ENCODE measurements at places on chromosomes 7 and 10.
A peak's percentile ranks its signal among the peaks of the same experiment; 100 is the strongest.

GRCh38 chr10:93437086-93437945 lies 44.8 kb downstream of the MYOF start:
- no peak overlapping the region for H3K27ac ChIP-seq
- no peaks in the 10 kb centered on the region for H3K4me1 ChIP-seq
- DNase-seq = no peak

DNA sequence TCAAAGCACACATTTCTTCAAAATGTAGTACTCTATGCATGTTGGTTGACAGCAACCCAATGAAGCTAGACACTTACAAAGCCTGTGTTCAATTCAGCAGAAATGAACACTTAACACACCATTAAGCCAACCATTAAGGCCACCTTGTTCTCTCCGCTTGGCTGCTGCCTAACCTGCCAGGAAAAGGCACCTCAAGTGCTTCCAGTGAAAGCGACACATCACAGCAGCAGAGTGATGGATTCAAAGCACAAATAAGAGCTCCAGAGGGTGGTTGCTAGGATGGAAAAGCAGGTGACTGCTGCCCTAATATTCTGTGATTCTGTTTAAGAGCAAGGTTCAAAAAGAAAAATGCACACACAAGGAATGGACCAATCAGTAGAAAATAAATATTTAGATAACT lies 81.5 kb upstream of the GNAI1 start:
- no peaks in the 10 kb centered on the region for H3K36me3 ChIP-seq
- H3K4me3 ChIP-seq = no peak overlapping the region
- DNase-seq = no peak
- no peaks in the 10 kb centered on the region for H3K27me3 ChIP-seq
- H3K27ac ChIP-seq = no peak overlapping the region

- H3K27me3 ChIP-seq = no peaks in the 10 kb centered on the region
- DNase-seq = no peak
- H3K36me3 ChIP-seq = no peaks in the 10 kb centered on the region
- no peak overlapping the region for H3K27ac ChIP-seq
- no peaks in the 10 kb centered on the region for H3K4me1 ChIP-seq
- no peak overlapping the region for H3K4me3 ChIP-seq
These were observed 166.0 kb downstream of the NRG3 start for GRCh38 chr10:82041018-82041417.

- no peaks in the 10 kb centered on the region for H3K4me1 ChIP-seq
- H3K27me3 ChIP-seq = no peaks in the 10 kb centered on the region
- no peak for DNase-seq
- H3K4me3 ChIP-seq = no peak overlapping the region
- no peak overlapping the region for H3K27ac ChIP-seq
These were observed 29.3 kb upstream of the OSBPL3 start for GRCh38 chr7:25009257-25009656.

DNA sequence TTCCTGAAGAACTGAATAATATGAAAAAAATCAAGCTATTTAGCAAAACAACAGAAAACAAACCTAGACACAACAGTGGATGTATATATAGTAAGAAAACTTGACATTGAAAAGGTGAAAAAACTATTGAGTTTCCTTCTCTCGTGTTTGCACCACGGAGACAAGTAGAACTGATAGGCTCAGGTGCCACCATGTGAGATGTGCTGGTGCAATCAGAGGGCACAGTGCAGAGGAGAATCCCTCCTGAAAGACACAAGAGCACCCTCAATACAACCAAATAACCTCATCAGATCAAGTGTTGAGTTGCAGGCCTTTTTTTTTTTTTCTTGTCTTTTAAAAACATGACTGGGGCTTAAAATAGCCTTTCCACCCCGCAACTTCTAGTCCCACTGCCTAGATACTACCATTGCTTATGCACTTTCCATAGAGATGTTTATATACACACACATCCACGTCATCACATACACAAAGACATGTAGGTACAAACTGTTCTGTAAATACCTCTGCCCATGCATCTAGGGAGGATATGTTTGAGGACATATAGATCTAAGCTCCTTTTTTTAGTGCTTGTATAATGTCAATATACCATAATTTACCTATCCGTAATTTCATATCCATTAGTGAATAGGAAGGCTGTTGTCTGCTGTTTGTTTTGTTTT lies 54.1 kb downstream of the UBE2H start:
- H3K27ac ChIP-seq = no peak overlapping the region
- H3K4me3 ChIP-seq = no peak overlapping the region
- H3K36me3 ChIP-seq = peaks cover 9% of the 10 kb centered on the region
- H3K4me1 ChIP-seq = peaks cover 18% of the 10 kb centered on the region
- H3K27me3 ChIP-seq = no peaks in the 10 kb centered on the region

DNA sequence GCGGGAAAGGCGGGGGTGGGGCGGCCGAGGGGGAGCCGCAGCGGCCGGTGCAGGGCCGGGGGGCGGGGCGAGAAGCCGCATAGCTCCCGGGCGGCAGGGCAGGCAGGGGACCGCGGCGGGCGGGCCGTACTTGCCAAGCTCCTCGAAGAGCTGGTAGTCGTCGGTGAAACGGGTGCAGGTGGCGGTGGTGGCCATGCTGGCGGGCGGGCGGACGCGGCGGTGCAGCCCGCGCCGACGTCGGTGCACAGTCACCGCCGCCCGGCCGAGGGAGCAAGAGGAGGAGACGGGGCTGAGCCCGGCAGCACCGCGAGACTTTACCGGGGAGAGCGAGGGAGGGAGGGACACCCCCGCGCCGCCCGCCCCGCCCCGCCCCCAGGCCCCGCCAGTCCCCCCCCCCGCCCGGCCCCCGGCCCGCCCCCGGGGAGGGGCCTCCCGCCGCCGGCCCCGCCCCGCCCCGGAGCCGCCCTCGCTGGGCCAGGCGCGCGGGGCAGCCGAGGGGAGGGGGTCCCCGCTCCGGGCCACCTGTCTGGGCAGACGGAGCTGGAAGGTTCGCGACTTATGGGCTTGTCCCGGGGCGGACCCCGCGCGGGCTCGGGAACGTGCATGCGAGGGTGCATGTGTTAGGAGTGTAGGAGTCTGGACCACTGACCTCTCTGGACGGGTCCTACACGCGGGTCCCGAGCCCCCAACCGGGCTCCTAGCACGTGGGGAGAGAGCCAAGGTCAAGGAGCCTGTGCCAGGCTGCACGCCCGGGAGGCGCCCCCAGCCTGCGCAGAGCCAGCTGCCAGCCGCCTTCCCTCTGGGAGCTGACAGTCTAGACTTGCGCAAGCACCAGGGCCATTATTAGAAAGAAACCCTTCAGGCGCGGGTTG lies at the start of gene CAMK2G:
TSS of gene CAMK2G (minus strand) at position 289 of the 872 bp plus-strand sequence. CDS start at position 195, 94 bp downstream.
- peak within 1 kb of the TSS; percentile 94 for H3K4me3 ChIP-seq
- peak within 1 kb of the TSS; percentile 86 for H3K27ac ChIP-seq
- peaks cover 48% of the 10 kb centered on the region for H3K4me1 ChIP-seq

DNA sequence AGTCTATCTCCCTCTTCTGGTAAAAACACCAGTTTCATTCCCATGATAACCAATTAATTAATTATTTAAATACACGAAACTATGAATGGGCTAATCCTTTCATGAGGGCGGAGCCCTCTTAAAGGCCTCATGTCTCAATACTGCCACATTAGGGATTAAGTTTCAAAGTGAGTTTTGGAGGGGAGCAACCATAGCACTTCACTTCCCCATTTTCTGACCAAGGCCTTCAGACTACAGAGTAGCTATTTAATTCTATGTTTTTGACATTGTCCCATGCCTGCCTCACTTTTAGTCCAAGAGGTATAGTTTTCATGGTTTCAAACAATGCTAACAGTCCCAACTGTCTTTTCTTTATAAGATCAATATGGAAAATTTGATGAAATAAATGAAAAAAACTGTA lies 618.6 kb downstream of the ZWINT start:
- no peak overlapping the region for H3K27ac ChIP-seq
- no peaks in the 10 kb centered on the region for H3K36me3 ChIP-seq
- no peaks in the 10 kb centered on the region for H3K27me3 ChIP-seq
- DNase-seq = no peak

DNA sequence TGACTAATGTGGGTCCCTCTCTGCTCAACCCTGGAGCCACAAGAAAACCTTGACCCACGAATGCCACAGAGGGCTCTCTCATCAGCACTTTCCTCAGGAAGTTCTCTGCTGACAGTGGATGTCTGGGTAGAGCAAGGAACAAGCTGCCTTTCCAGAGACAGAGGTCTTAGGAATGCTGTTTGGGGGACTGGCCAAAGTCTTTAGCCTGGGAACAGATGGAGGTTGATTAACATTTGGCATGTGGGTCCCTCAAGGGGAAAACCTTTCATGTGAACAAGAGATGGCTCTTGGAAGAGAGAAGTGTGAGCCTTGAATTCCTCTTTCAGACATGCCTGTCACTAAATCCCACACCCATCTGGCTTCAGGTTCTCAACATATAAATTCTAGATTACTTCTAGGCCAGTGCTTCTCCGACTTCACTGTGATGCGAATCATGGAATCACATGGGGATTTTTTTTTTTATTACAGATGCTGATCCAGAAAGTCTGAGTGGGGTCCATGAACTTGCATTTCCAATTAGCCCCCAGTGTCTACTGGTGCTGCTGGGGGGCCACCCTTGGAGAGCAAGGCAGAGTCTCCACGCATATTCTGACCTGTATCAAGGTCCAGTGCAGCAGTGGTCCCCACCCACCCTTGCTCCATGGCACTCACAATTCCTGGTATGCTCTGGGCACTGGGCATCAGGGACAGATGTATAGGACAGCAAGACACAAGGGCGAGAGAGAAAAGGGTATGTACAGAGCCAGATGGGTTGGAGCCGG lies 360.4 kb downstream of the CXCL12 start:
- H3K27me3 ChIP-seq = no peaks in the 10 kb centered on the region
- no peak for DNase-seq
- H3K4me1 ChIP-seq = no peaks in the 10 kb centered on the region
- no peak overlapping the region for H3K4me3 ChIP-seq
- no peaks in the 10 kb centered on the region for H3K36me3 ChIP-seq
- no peak overlapping the region for H3K27ac ChIP-seq

DNA sequence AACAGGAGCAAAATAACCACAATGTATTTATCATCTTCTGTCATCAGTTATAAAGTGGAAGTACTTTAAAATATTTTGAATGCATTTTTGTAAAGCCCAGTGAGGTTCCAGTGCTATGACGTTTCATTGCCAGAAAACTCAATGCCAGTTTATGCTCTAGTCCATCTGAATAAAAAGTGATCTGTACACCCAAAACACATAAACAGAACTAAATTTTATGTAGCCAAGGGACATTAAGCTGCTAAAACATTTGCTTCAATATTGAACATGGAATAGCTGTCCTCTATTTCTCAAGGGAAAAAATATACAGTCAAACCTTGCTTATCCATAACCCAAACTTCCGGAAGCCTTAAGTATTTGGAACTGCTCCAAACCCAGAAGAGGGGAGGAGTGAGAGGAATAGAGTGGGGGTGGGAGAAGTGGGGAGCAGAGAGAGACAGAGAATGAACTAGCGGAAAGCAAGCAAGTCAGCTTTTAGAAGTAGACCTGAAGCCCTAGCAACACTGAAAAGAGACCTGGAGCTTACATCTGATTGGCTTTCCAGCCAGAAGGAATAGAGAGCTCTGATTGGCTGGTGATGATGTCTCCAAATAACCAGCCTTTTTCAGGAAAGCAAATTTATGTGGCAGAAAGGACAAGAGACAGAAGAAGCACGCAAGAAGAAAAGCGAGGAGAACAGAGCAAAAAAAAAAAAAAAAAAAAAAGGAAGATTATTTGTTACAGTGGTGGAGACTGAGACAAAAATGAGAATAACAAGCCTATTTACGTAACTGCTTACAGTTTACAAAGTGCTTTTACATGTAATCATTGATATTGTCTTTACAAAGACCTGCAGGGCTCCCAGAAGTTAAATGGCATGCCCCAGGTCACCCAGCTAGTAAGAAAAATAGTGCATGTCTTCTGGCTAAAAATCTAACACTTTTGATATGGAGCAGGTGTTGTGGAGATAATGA lies 196.0 kb downstream of the RNLS start:
- peak overlapping the region; percentile 82 for H3K27ac ChIP-seq
- H3K36me3 ChIP-seq = no peaks in the 10 kb centered on the region
- H3K4me1 ChIP-seq = peaks cover 69% of the 10 kb centered on the region
- H3K4me3 ChIP-seq = peak overlapping the region; percentile 45

- no peak overlapping the region for H3K4me3 ChIP-seq
- H3K27me3 ChIP-seq = no peaks in the 10 kb centered on the region
- no peaks in the 10 kb centered on the region for H3K36me3 ChIP-seq
- no peak overlapping the region for H3K27ac ChIP-seq
These were observed 41.1 kb upstream of the CABCOCO1 start for GRCh38 chr10:61621605-61622051.

- no peaks in the 10 kb centered on the region for H3K36me3 ChIP-seq
- no peaks in the 10 kb centered on the region for H3K27me3 ChIP-seq
- no peak for DNase-seq
- H3K4me1 ChIP-seq = peaks cover 41% of the 10 kb centered on the region
- no peak overlapping the region for H3K4me3 ChIP-seq
These were observed 45.4 kb upstream of the GDF10 start for GRCh38 chr10:47254611-47255010.

DNA sequence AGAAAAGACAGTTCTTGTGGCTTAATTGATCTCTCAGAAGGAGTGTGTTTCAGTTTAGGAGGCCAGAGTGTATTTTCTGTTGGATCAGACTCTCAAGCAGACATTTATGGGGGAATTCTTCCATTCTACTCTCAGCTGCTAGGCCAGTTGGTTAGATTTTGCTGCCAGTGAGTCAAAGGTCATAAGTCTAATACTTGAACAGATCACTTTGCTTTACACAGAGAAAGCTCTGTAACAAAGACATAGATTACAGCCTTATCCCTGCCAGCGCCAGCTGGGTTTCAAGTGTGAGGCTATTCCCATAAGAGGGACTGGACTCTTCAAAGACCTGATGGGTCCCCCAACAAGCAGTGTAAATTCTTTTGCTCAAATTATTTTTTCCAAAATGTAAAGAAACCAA lies 145.6 kb upstream of the SEMA3C start:
- no peaks in the 10 kb centered on the region for H3K4me1 ChIP-seq
- H3K27me3 ChIP-seq = no peaks in the 10 kb centered on the region
- H3K36me3 ChIP-seq = no peaks in the 10 kb centered on the region
- H3K27ac ChIP-seq = no peak overlapping the region
- no peak for DNase-seq

- no peaks in the 10 kb centered on the region for H3K36me3 ChIP-seq
- H3K27ac ChIP-seq = no peak overlapping the region
- H3K27me3 ChIP-seq = no peaks in the 10 kb centered on the region
- no peaks in the 10 kb centered on the region for H3K4me1 ChIP-seq
- DNase-seq = no peak
- H3K4me3 ChIP-seq = no peak overlapping the region
These were observed 647.5 kb upstream of the IGFBP3 start for GRCh38 chr7:46568420-46569132.

DNA sequence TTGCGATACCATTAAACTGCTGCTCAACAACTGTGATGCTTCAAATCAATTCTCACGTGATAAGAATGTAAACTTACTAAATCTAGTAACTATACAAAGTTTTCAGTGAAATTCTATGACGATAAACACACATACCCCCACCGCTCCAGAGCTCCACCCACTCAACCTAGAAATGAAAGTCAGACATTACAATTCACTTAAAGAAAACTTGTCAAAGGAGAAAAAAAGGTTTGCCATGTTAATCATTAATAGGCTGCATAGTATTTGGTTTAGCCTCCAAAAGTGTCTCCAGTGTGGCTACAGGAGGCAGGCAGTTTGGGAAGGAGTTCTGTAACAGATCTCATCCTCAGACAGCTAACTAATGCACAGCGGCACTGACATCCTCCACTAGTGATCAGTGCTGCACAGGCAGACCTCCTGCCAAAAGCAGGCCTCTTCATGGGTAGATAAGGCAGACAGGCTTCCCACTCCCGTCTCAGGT lies 3.1 kb downstream of the HERPUD2 start:
- H3K4me3 ChIP-seq = peak overlapping the region; percentile 92
- DNase-seq = peak; percentile 52
- no peaks in the 10 kb centered on the region for H3K27me3 ChIP-seq
- H3K4me1 ChIP-seq = peaks cover 40% of the 10 kb centered on the region
- peak overlapping the region; percentile 98 for H3K27ac ChIP-seq

- no peaks in the 10 kb centered on the region for H3K27me3 ChIP-seq
- DNase-seq = no peak
- H3K36me3 ChIP-seq = no peaks in the 10 kb centered on the region
- no peak overlapping the region for H3K27ac ChIP-seq
- no peaks in the 10 kb centered on the region for H3K4me1 ChIP-seq
These were observed 432.2 kb downstream of the KIF20B start for GRCh38 chr10:90133606-90134005.

Data from naive thymus-derived CD4-positive, alpha-beta T cell (primary cell).